Choroid plexus epithelial cell (primary cell): ENCODE measurements at places on chromosomes 7 and 10.

DNA sequence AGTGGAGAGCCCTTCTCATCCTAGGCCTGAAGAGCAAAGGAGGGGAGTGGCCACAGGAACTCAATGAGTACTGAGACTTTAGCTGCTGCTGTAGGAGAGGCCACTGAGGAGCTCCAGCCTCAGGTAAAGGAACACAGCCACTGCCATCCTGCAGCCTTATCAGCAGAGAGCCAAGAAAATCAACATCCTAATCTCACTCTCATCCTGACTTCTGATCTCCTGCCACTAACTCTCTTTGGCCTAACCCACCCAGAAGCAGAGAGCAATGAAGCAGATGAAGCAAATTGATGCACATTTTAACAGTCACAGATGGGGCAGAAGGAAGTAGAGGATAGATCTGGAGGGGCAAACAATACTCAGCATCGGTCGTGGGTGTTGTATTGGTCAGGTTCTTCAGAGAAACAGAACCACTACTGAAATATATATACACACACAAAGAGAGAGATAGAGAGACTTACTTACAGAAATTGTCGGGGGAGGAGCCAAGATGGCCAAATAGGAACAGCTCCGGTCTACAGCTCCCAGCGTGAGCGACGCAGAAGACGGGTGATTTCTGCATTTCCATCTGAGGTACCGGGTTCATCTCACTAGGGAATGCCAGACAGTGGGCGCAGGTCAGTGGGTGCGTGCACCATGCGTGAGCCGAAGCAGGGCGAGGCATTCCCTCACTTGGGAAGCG lies 297.6 kb downstream of the MTERF1 start:
- DNase-seq = no peak

GRCh38 chr7:102426268-102427018 lies 6.9 kb upstream of the ORAI2 start:
- no peak for DNase-seq

GRCh38 chr10:110820321-110820814 lies 51.4 kb upstream of the PDCD4 start:
- no peak for DNase-seq

DNA sequence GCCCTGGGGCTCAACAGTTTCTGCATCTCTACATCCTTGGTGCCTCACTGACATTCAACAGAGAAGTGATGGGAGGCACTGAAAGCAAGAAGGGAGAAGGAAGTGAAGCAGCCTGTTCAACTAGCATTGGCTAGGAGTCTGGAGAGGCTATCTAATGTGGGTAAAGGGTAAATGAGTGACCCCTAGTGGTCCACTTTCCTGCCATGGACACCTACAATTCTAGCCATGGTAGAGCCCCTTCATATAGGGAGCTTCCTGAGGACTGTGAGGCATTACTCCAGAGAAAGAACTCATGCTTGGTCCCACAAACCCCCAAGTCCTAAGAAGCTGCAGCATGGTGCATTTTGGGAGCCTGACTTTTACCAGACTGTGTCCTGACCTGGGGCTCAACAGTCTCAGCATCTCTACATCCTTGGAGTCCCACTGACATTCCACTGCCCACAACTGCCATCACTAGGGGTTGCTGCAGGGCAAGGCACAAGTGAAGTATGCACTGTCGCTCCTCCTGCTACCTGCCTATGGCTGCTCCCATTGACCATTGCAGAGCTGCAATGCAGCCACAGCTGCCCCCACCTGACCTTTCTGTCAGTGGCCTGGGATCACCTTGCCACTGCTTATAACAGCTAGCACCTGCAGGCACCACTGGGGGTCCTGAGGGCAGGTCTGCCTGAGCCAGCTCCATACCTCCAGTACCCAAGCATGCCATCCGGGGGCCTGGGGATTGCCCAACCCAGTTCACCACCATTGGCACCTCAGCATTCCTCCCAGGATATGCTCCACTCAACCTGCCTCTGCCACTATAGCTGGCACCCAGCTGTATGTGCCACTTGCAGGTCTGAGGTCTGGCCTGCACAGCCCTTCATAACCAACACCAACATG lies 44.1 kb upstream of the CDK6 start:
- peak; percentile 35 for DNase-seq

DNA sequence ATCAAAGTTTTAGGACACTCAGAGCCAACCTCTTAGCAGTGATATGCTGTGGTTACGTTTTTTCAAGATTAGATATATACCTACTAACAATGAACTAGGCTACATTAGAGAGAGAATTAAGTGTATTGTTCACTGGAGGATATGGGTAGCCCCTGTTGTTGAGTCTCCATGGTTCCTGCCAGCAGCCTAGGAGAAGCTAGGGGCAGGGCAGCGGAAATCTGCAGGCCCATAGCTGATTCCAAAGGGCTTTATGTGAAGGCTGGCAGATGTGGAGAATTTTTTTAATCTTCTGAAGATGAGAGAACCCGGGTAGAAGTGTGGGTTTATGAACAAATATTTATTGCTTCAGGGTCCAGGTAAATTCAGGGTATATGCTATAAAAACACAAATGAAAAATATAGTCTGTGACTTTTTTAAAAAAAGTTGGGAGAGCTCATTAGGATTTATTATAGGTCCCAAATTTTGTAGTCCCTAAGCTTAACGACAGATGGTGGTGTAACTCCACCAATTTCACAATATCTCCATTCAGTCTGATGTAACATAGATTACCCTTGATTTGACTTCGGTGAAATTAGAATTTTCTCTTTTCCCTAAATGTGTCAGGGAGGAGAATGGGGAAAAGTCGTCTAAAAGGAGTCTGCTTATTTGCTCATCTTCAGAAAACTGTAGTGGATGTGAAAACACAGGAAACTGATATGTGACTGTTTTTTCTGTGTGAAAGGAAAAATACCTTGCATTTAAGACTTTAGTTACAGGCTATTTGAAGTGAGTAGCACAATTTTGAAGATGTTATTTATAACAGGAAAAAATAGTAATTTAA lies 163.0 kb upstream of the PPP1R3A start:
- peak; percentile 85 for DNase-seq

GRCh38 chr7:2071133-2071832 lies 161.5 kb downstream of the MAD1L1 start:
- DNase-seq = no peak

GRCh38 chr10:7045891-7046599 lies 364.8 kb downstream of the SFMBT2 start:
- no peak for DNase-seq

DNA sequence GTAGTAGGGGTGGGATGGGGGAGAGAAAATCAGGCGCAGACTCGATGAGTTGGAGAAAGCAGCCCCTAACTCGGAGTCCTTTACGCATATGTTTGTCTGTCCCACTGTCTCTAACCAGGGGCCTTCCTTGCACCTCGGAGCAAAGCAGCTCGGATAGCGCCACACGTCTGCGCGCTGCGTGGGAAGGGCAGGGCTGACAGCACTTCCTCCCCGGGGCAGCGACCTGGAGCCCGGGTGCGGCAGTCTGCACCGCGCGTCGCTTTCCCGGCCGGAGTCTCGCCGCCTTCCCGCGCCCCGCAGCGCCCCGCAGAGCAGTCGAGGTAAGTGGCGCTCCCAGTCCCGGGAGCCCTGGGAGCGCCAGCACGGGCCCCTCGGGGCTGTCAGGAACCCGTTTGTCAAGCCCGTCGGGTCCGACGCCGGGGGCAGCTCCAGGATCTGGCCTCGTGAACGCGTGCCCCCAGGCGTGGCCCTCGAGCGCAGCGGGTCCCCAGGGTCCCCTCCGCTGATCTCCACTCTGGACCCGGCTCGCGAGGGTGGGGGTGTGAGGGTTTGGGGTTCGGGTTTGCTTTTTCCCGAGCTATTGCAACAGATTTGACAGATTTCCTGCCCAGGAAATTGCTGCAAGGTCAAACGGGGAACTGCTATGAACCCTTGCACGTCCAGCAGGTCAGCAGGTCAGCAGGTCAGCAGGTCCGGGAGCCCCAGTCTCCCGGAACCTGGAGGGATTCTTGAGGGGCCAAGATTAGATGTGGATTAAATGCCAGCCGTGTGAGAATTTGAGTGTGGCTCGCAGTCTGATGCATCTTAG lies 597 bp downstream of the APBB1IP start:
- DNase-seq = no peak

- DNase-seq = peak; percentile 76
Measured at GRCh38 chr7:132655131-132655727, 79.0 kb upstream of the PLXNA4 start.

DNA sequence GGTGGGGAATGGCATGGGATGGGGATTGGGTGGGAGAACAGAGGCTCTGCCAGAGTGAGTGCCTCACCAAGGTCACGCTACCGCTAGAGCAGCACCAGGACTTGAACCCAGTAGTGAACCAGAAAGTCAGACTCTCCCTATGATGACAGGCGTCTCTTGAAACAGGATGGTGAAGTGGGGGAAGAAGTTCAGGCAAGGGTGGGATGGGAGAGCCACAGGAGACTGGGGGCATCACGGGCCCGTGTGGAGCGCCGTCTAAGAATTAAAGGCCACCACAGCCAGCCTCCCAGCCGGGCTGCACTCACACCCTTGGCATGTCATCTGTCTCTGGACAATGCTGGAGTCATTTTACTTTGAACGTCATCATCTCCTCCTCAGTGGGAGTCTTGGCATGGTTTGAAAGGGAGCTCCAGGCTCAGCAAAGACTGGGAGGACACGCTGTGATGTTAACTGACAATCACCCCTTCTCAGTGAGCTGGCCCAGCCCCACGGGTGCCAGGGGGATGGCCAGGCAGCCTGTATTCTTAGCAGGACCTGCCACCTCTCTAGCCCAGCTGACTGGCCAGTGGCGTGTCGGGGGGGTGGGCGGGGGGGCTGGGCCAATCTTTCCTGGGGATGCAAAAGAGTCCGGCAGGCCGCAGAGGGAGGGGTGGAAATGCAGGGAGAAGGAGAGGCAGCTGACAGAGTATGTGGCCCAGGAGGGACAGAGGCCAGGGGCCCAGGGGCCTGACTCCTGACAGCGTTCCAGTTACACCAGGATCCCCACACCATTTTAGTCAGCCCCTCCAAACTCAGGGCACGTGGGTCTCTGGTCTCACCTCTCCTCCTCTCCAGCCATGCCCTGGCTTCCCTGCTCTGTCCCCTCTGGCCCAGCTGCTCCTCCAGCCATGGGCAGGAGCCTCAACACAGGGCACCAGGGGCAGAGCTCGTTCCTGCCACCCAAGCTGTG lies 96.2 kb downstream of the VOPP1 start:
- DNase-seq = peak; percentile 82

- no peak for DNase-seq
Measured at GRCh38 chr7:141889321-141889720, 26.9 kb upstream of the OR9A4 start.

DNA sequence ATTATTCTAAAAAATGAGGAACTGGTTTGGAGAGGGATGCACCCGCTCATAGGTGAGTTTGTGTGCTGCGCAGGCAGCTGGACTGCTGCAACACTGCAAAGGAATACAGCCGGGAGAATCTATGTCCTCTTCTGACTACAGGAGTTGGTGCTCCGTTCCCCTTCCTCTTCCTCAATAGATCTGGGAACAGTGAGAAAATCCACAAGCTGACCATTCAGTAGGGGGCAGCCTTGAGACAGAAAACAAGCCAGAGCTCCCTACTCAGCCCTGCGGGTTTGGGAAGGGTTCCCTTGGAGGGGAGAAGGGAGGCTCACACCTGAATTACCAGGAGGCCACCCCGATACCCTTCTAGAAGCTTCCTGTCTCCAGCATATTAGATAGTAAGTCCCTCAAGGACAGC lies 87.3 kb upstream of the FOXI2 start:
- DNase-seq = peak; percentile 8

DNA sequence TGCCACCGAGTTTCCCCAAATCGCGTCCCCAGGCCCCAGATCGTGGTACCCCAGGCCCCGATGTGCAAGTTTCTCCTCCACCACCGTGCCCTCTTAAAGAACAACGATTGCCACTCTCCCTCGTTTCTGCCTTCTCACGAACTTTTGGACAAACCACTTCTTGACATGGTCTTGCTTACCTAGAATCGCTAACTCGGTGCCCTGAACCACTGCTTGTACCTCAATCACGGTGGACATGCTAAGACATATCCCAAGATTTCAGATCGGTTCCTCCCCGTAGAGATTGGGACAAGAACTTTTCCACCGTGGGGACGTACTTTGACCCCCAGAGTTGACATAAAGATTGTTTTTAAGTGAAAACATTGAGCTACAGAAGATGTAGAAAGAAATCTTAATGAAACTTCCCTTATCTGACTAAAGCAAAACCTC lies 477 bp upstream of the ZC3HAV1 start:
- DNase-seq = peak; percentile 17

DNA sequence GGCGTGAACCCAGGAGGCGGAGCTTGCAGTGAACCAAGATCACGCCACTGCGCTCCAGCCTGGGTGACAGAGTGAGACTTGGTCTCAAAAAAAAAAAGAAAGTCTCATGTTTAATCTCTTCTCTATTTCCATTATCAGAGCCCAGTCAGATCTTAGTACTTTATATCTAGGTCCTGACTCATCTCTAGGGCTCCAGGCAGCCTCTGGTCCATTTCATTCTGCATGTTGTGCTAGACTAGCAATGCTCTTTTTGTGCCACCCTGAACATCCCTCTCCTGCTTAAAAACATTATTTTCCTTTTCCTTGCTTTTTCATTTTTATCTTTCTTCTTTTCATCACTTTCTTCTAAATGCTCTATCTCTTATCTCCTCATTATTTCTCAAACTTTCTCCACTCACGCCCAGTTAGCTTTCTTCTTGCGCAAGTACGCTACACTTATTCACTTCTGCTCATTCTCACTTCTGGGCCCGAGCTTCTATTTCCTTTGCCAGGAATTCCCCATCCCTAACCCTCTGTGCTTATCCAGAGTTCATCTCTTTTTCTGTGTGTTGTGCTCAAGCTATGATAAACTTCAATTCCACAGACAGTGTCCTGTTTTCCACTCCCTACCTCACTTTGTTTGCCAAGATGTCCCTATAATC lies 63.9 kb downstream of the BTAF1 start:
- peak; percentile 36 for DNase-seq

DNA sequence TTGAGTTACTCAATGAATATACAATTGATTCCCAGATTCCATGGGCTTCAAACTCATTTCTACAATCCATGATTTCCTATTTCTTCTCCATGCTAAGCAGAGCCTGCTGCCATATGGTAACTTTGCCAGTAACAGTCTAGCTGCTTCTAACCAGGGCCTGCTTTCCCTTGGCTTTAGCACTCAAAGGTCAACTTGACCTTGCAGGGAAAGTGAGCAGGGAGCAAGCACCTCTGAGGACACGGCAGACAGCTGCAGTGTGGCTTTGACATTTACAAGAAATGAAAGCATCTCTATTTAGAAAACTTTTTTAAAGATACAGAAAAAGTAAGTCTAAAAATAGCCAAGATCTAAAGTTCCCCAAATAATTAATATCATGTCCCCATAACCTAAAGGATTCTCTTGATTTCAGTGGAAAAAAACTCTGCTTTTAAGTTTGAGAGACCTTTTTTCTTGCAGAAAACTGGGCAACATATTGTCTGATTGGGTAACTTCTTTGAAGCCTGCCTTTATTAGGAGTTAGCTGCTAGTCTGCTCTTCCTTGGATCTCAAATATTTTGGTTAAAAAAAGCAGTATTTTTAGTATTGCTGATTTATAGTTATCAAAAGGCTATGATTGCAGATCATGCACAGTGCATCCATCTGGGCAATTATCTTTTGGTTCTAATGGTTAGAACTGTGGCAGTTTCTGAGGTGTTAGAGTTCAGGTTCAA lies 257.9 kb downstream of the AHR start:
- DNase-seq = no peak

- DNase-seq = no peak
Measured at GRCh38 chr7:40167291-40167690, 32.5 kb downstream of the SUGCT start.

GRCh38 chr10:78905015-78905956 lies 163.5 kb upstream of the ZMIZ1 start:
- no peak for DNase-seq
